ENCODE measurements at places on chromosomes 2 and 18.

- DNase-seq: peak; percentile 43
Measured at GRCh38 chr2:26605195-26605998, 35.8 kb downstream of the CIB4 start.

GRCh38 chr2:195612611-195613495 is 44.2 kb upstream of the SLC39A10 start:
- DNase-seq: peak; percentile 89

DNA sequence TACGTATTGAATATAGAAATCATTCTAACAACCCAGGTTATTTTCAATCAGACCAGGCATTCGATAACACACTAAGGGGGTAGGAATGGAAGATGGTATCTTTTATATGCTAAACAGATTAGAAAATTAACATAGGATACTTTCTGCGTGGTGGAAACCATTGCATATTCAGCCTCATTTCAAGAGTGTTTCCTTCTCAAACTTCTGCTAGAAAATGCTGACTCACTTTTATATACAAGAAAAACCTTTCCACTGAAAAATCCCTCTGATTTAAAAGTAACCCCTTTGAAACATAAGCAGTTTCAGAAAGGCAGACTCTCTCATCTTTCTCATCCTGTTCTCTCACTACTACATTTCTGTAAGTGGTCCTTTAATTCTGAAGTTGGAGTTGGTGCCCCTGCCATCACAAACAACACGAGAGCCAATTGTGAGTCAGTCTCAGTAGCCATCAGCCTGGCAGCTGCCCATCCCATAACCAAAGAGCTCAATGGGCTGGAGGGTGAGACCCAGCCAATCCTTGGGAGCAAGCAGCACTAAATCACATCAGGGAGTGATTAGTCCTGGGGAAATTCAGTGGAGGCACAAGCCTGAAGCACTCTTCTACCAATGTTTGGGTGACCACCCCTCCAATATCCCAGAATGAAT is 343.1 kb downstream of the CELF4 start:
- no peak for DNase-seq

GRCh38 chr18:59954755-59955156 is 55.0 kb downstream of the PMAIP1 start:
- DNase-seq: peak; percentile 70

DNA sequence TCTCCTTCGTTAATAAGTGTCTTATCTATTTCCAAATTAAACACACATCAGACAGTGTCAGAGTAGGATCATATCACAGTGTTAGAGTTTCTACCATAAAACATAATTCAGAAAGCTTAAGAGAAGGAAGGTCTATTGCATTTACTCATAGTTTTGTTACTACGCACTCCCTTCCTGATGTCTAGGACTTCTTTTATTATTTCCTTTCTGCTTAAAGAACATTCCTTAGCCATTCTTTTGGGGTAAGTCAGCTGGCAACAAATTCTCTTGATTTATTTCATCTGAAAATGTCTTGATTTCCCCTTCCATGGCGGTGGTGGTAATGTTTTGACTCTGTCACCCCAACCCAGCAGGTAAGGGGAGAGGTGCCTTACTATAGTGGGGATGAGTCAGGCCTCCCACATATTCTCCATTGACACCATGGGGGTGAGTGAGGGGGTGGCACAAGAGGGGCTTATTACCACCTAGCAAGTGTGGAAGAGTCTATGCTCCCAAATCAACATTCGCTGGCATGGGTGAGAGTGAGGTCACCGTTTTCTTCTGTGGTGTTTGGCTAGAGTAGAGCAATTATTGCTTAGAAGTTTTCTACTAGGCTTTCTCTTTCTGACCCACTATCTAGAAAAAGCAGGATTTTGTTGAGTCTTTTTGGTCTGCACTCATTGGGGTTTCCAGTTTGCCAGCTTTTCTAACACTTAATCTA is 29.9 kb downstream of the ABCB11 start:
- DNase-seq: no peak

GRCh38 chr2:28367667-28368356 is 24.8 kb upstream of the FOSL2 start:
- no peak for DNase-seq

- DNase-seq: no peak
Measured at GRCh38 chr2:128287780-128288735, 30.6 kb downstream of the HS6ST1 start.

DNA sequence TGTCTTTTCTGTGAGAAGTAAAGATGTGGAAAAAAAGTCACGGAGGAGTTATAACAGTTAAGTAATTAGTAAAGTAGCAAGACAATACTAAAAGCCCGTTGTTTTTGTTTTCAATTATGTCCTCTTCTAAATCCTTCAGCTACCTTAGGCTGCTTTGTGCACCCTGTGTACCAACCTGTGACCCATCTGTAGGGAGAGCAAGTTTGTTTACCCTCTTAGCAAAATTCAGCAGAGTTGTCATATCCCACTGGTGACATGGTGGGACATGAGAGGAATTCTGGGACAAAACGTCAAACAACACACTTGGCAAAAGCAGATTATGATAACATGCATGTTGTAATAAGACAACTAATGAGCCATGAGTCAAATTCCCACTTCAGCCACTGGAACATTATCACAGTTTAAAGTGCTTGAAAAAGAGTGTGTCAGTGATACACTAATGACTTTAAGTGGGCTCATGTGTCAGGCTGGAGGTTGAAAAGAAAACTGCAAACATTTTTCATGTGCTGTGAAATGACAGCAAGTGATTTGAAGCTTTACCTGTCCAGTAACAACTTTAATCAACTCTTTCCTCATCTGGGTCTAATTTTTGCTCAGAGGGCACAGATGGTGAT is 392.8 kb upstream of the ACVR2A start:
- no peak for DNase-seq

DNA sequence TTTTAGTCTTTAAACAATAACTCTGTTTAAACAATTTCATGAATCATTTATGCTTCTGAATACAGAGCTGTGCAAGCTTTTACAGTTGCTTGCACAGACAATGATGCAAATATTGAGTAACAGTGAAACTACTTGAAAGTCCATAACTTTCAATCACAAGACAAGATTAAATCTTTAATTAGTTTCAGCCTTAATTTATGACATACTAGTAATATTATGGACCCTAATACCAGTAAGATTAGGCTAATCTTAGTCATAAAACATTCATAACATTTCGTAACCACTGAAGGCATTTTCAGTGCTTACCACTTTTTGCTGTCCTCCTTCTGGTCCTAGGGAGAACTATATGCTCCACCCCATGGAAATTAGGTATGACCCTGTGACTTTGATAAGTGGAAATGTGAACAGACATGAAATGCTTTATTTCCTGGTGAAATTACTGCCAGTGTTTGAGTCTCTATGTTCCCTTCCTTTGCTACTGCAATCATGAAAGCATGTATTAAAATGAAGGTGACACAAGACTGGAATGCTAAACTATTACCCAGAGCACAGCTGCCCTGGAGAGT is 1.8 kb upstream of the COBLL1 start:
- no peak for DNase-seq

DNA sequence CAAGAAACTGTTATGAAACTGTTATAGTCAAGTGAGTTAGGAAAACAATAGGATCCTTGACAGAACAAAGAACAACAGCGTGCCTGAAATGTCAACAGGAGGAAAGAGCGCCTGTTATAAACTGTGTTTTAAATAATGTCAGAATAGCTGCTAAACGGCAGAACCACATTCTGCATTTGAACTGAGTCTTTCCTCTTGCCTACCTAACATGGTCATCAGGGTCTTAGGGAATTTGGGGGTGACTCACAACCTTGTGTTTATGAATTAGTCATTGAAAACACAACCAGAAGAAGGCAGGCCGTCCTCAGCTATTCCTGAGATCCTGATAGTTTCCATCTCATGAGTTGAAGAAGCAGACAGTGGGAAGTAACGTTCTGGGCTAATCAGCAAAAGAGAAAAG is 222.0 kb upstream of the FN1 start:
- DNase-seq: peak; percentile 86

- peak; percentile 23 for DNase-seq
Measured at GRCh38 chr2:233929352-233930022, 12.3 kb downstream of the TRPM8 start.

DNA sequence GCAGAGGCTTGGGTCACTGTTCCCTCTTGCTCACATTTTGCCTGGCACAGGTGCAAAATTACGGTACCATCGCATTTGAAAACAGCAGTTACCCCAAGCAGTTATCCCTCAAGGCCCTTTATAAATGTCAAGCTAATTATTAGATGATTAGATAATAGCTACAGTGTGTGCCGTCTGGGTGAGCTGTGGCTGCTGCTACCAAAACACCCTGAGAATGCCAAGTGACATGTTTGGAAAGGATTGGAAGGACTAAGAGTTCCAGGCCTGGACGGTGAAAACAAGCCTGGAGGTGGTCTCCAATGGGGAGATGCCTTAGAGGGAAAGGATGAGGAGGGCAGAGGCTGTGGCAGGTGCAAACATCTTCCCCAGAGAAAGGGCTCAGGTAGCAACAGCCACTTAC is 120.6 kb downstream of the CAPN13 start:
- DNase-seq: no peak

- DNase-seq: peak; percentile 45
Measured at GRCh38 chr2:221465776-221466175, 106.3 kb downstream of the EPHA4 start.

DNA sequence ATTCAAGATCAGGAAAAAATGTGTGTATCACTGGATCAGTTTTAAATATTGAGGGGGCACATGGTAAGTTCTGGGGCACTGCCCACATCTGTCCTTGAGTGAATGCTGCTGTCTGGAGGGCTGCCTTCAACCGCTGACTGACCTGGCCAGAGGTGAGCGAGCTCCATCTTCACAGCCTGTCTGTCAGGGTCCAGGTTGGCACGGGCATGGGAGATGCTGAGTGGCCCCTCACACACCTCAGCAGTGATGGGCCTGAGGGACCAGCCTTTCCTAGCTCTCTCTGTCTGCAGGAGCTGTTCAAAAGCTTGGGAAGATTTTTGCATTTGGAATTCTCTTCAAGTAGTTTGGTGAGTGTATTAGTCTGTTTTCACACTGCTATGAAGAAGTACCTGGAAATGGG is 114.8 kb upstream of the ALKAL2 start:
- DNase-seq: no peak

DNA sequence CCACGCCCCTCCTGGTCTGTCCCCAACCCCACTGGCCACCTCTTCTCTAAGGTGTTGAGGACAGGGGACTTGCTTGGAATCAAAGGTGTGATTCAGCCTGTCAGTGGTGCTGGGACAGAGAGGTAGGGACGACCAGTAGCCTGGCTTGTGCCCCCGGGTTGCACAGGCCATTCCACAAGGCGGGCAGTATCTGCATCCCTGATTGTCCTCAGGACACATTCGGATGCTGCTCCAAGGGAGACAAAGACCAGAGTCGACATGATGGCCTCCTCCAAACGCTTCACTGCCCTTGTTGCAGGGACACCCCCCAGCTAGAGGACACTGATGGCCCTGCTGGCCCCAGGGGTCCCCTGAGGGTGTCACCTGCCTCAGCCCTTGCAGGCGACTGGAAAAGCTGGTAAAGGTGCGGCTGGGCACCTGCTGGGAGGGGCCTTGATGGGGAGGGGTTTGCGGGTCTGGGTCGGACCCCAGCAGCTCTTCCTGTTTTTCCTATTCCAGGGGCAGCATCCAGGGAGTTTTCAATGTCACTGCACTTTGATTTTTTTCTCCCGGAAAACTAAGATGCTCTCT is 98.0 kb downstream of the PTGR3 start:
- no peak for DNase-seq

- no peak for DNase-seq
Measured at GRCh38 chr2:240396623-240397541, 38.6 kb upstream of the GPC1 start.

- no peak for DNase-seq
Measured at GRCh38 chr18:48167897-48168253, 237.4 kb upstream of the SMAD2 start.

DNA sequence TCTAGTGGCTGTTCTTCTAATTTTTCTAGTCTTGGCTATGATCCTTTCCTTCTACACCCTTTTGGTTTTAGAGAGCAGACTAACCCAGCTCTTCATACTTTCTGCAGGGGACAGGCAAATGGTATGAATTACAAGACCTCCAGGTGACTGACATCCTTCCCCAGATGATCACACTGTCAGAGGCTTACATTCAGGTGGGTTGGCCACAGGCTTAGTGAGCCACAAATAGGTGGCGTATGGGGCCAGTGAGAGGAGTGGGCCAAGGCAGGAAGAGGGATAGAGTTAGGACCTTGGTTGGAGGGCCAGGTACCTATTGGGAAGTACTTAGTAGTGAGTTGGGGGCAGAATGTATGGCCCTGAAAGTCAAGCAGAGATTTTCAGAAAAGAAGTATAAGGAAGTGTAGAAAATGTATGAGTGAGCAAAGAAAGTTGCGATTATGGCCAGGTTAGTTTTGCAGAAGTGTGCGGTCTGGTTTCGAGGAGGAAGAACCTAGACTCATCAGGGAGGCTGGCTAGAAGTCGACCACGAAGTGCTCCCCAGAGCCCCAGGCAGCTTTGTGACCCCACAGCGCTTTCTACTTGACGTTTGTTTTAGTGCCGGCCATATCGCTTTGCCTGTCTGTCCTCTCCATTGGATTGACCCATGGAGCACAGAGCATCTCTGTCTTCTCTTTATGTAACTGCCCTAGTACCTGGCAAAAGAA is 20.0 kb downstream of the SFTPB start:
- no peak for DNase-seq

GRCh38 chr2:137942833-137943677 is 21.2 kb upstream of the HNMT start:
- no peak for DNase-seq

Measured in RCC 7860 (cell line).